ENCODE measurements at places on chromosomes 7 and 10.

DNA sequence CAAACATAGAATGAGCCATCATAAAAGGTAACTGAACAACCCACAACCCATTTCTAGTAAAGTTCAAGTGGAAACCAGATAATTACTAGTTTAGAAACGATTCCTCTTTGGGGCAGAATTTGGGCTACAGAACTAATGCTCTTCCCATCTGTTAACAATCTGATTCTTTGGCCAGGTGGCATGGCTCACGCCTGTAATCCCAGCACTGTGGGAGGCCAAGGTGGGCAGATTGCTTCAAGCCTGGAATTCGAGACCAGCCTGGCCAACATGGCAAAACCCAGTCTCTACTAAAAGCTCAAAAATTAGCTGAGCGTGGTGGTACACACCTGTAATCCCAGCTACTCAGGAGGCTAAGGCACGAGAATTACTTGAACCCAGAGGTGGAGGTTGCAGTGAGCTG, 18.5 kb downstream of the CYP51A1 start:
- DNase-seq, result no peak

- no peak for DNase-seq
These were observed 46.3 kb upstream of the FZD9 start for GRCh38 chr7:73387221-73387828.

- DNase-seq, result no peak
These were observed 4.4 kb downstream of the TACR2 start for GRCh38 chr10:69412232-69412790.

GRCh38 chr10:113666682-113667252, 2.9 kb upstream of the NRAP start:
- no peak for DNase-seq
